ENCODE measurements at places on chromosomes 16 and 17.

DNA sequence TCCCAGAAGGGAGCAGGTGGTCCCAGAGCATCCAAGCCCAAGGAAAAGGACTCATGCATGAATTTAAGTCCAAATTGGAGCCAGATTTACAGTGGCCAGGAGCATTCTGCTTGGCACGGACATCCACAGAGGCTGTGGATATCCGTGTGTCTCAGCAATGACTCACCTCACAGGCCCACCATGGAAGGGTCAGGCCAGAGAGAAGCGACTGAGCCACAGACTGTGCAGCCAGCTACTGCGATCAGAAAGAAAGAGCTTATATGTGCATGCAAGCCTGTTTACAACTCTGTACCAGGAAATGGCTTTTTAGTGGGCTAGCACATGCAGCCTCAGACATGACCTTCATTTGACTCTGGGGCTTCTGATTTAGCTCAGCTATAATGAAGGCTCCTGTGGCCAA lies 231.0 kb downstream of the C16orf95 start:
- DNase-seq: no peak

GRCh38 chr16:61834082-61834481 lies 202.2 kb downstream of the CDH8 start:
- no peak for DNase-seq

GRCh38 chr17:61584266-61584665 lies 6.8 kb downstream of the NACA2 start:
- DNase-seq: no peak

DNA sequence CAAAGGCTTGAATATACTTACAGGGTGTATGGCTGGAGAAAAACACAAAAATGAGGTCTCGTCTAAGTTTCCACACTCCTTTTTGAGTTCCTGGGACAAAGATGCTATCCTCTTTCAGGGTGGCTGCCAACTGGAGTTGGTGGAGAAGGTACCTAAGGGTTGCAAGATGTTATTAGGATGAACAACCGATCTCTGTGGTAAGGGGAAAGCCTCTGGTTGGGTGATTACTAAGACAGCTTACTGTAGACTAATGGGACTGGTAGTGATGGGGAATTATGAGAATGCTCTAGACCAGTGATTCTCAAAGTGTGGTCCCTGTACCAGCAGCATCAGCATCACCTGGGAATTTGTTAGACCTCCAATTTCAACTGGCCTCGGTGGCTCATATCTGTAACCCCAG lies 6.0 kb downstream of the ADAT1 start:
- DNase-seq: no peak

- no peak for DNase-seq
Measured at GRCh38 chr17:60851181-60851580, 173.5 kb downstream of the BCAS3 start.

GRCh38 chr17:68560966-68561720 lies 40.0 kb downstream of the FAM20A start:
- no peak for DNase-seq

DNA sequence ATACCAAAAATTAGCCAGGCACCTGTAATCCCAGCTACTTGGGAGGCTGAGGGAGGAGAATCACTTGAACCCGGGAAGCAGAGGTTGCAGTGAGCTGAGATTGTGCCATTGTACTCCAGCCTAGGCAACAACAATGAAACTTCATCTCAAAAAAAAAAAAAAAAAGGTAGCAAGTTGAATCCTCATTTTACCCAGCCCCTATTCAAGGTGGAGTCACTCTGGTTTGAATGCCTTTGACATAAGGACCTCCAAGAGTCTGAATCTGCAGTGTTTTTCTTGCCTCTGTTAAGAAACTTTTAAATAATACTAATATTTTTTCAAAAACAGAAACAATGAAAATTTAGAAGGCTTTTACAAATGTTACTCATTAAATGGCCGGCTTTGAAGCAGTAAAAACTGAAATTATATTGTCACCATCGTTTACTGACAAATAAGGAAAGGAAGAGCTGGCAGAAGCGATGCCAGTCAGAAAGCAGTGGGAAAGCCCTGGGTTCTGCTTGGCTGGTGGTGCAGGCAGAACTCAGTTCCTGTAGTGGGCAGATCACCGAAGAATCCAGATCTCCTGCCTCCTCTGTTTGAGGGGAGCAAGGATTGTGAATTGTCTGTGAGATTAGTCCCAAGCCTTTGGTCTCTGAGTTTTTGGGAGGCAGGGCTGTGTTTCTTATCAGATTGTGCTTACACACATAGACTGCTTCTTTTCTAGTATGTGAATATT lies 99.7 kb upstream of the HAS3 start:
- DNase-seq: no peak

DNA sequence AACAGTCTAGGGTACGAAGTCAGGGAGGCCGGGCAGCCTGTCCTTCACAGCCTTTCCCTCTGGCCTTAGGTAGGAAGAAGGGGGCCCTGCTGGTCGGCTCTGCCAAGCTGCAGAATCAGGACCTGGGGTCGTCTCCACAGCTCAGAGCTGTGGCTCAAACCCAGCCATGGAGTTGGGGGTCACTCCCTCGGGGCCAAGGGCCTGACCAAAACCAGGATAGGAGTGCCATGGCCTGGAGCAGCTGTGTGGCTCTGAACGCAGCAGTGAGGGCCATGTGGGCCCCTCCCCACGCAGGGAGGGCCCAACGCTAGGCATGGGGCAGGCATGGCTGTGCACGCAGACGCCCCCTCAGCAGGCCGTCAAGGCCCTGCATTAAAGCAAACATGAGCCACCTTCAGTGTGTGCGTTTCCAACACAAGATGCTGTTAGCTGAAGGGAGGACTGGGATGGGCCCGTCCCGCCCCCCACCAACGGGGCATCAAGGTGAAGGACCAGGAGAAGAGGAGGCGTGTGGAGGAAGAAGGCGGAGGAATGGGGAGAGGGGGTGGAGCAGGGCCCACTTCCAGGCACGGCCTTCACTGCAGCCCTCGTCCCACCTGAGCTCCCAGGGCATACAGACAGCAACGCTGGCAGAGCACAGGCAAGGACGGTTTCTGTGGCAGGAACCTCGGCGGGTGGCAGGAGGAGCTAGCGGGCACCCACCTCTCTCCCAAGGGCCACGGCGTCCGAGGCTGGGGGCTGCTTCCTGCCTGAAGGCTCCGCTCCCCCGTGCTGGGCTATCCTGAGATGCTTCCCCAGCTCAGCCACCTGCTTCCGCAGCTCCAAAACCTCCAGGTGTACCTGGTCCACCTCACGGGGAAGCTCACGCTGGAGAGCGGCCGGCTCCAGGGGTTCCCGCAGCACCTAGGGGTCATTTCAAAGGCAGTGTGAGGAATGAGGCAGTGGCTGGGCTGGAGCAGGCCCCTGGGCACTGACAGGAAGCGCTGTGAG lies 55.3 kb downstream of the CCDC57 start:
- no peak for DNase-seq

GRCh38 chr17:1724869-1725641 lies 551 bp downstream of the WDR81 start:
- no peak for DNase-seq

DNA sequence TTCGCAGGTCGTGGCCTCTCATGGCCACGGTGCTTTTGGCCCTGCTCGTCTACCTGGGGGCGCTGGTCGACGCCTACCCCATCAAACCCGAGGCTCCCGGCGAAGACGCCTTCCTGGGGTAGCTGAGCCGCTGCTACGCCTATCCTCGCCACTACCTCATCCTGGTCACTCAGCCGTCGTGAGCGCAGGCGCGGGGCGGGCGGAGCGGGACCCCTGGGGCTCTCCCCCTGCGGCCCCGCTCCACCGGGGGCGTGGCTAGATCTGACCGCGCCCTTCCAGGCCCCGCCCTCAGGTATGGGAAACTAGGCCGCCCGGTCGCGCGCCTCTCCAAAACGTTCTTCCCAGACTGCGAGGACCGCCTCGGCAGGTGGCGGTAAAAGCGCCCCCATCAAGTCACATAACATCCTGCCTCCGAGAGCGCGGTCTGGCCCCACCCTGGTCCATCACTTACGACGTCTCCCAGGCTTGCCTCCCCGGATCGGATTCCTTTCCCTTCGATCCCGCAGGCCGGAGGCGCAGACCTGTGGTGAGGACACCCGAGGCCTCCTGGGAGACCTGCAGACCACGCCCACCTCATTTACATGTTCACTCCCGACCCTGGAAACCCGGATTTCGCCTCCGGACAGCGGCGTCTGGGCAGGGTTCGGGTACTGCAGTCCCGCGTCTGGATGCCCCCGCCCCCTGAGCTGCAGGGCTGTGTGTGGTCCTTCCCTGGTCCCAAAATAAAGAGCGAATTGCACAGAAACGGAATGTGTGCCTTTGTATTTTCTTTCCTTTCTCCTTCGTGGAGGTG lies 91.5 kb upstream of the TMEM97 start:
- no peak for DNase-seq

DNA sequence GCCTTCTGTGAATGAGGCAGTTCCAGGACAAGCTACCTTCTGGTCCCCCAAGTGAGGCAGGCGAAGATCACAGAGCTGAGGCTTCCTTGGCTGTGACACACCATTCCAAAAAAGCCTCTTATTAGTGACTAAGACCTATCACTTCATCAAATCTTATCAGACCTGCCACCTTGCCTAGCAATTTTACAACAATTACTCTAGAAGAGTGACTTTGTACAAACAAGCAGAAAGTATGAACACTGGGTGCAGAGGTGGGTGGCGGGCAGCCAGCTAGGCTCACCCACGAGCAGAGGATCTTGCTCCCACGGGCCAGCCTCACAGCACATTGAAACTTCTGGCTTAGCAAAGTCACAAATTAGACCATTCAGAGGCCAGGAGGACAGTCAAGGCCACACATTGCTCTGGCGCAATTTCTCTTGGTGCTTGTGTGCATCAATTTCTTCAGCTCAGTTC lies 2.2 kb upstream of the ICAM2 start:
- no peak for DNase-seq

DNA sequence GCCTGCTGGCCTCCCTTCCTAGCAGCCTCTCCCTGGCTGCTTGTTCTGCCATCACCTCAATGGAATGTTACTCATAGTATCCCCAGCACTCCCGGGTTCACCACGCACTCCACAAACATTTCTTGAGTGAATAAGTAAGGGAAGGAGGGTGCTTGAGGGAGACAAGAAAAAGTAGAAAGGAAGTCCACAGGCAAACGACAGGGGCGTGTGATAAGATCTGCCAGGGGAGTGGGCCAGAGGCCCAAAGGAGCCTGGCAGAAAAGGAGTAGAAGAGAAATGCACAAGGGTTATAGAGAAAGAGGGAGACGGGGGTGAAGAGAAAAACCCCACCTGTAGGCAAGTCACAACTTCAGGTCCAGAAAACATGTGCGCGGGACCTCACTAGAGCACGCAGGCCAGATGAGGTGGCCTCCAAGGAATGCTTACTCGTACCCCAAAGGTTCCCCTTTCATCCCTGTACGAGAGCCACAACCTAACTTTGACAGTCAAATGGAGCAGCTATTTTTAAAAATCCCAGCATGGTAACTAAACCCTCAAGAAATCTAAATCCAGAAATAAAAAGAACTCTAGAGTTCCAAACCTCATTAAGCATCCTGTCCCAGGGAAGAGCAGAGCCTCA lies 6.6 kb downstream of the ZDHHC7 start:
- peak; percentile 85 for DNase-seq

DNA sequence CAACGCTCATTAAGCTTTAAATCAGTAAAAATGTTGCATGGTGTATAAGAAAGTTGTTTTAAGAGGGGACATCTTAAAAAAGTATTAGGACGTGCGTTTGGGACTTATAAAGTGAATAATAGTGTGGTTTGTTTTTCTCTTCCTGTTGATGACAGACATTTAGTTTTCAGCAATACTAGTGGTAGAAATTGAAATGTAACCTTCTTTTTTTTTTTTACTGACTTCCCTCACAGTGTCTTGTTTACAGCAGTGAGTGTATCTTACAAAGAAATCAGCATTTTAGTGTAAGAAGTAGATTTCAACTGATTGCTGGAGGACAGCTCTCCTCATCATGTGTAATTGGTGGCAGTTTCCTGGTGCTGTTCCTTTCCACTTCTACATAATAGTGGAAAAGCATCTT lies 39.6 kb downstream of the CYLD start:
- no peak for DNase-seq

DNA sequence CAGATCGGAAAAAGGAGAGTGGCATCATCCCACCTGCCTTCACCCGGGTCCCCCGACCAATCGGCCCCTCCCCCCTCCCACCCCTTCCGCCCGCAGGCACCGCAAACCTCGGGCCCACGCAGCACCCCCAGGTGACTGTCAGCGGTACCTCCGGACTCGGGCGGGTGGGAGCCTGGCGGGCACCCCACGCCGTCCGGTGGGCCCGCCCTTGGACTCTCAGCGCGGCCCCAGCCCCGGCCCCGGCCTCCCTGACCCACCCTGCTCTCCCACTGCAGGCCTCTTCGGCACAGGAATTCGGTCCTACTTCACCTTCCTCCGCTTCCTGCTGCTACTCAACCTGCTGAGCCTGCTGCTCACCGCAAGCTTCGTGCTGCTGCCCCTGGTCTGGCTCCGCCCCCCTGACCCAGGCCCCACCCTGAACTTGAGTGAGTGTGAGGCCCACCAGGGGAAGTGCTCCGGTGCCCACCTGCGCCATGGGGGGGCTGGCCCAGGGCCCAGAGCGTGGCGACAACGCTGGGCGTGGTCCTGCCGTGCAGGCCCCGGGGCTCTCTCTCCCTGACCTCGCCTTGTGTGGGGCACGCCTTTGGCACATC lies 1.6 kb downstream of the TMC8 start:
- no peak for DNase-seq

- DNase-seq: no peak
Measured at GRCh38 chr16:49884033-49885015, 28.4 kb upstream of the ZNF423 start.

DNA sequence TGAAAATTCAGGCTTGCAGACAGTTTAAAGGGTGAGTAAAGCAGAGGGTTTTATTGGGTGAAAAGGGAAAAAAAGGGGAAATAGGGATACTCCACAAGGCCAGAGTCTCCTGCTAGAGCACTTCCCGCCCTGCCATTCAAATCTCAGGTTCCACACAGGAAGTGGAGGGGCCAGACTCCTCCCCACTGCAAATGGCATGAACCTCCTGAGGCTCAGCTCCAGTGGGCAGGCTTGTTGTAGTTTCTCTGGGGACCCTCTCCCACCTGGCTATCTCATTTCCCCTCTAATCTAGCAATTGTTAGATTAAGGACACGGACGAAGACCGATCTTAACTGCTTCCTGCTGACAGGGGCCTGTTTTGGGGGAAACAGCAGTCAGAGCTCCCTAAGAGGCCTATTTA lies 43.4 kb downstream of the TAOK1 start:
- no peak for DNase-seq

GRCh38 chr16:55015181-55015913 lies 84.7 kb downstream of the IRX5 start:
- DNase-seq: no peak

GRCh38 chr17:81509972-81510784 lies 2.4 kb downstream of the ACTG1 start:
- DNase-seq: no peak

DNA sequence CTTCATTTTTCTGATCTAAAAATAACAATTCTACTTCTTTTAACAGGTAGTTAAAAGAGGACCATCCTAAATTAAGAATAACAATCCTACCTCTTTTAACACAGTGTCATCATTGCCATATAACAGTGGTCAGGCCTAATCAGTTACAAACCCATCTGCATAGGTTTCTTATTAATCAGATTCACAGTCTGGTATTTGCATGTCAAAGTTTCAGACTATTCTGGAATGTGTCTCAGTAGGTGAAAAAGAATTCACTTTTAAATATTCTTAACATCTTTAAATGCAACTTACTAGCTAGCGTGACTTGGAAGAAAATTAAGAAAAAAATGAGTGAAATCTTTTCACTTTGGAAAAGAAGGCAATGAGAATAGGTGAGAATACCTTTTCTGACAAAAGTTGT lies 6.8 kb upstream of the KRT12 start:
- no peak for DNase-seq
